ENCODE measurements at places on chromosomes 7 and 10. TPM values are rescaled to one million over a fixed set of nuclear protein-coding genes. Genes with fewer than 3 reads are reported as not detected.
A peak's percentile ranks its signal among the peaks of the same experiment; 100 is the strongest.

DNA sequence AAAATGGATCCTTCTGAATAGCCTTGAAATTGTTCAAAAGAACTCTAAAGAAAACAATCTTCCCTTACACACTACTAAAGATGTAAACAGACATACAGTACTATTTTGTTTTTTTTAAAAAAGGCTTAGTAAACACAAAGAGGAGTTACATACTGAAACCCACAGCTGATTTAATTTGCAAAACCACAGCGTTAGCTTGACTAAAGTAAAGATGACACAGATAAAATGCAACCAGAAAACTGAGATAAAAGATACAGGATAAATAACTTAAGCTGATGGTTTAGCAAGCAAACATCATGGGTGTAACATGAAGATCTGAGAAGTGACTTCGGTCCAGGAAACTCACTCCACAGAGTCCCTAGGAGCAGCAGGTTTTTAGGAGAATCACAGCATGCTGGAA lies 21.8 kb downstream of the PRKCQ start:
- ATAC-seq, result no peak

The RALA gene
- 20.4 TPM for total RNA-seq

- ATAC-seq, result no peak
Measured at GRCh38 chr7:114083166-114084001, 164.6 kb upstream of the PPP1R3A start.

- no peak for ATAC-seq
Measured at GRCh38 chr7:74181821-74182220, 7.7 kb downstream of the EIF4H start.

- no peak for ATAC-seq
Measured at GRCh38 chr10:89164080-89164479, 43.0 kb downstream of the CH25H start.

The PON1 gene
- not detected for total RNA-seq

GRCh38 chr10:119502209-119502608 lies 40.3 kb downstream of the RGS10 start:
- no peak for ATAC-seq

DNA sequence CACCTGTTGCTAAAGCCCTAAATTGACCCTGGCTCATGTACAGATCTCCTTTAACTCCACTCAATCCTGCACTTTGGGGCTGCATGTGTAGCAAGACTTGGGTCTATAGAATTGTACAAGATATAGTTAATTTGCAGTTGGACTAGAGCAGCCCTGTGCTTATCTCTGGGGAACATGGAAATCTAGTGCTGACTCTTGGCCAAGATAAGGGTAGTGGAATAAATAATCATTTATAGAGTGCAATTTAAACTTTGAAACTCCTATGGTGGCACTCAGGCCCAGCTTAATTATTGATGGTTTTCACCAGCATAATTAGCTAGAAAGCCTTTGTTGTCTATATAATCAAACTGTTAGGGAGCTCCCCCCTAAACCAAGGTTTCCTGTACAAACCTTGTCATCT lies 39.2 kb upstream of the MBL2 start:
- ATAC-seq, result no peak

GRCh38 chr10:8946451-8946850 lies 892.0 kb downstream of the GATA3 start:
- no peak for ATAC-seq

The SAP25 gene
- total RNA-seq, result not detected

- ATAC-seq, result no peak
Measured at GRCh38 chr7:99860281-99861127, 16.3 kb downstream of the OR2AE1 start.

- ATAC-seq, result peak; percentile 81
Measured at GRCh38 chr10:58590152-58590840, 77.6 kb downstream of the BICC1 start.

Data from gastroesophageal sphincter (tissue), 4 donors.